ENCODE measurements at places on chromosomes 1 and 21.

- peak; percentile 20 for DNase-seq
These were observed 94.0 kb downstream of the KCND3 start for GRCh38 chr1:111895469-111895868.

GRCh38 chr21:45533361-45533845 is 8.8 kb downstream of the SLC19A1 start:
- no peak for DNase-seq

DNA sequence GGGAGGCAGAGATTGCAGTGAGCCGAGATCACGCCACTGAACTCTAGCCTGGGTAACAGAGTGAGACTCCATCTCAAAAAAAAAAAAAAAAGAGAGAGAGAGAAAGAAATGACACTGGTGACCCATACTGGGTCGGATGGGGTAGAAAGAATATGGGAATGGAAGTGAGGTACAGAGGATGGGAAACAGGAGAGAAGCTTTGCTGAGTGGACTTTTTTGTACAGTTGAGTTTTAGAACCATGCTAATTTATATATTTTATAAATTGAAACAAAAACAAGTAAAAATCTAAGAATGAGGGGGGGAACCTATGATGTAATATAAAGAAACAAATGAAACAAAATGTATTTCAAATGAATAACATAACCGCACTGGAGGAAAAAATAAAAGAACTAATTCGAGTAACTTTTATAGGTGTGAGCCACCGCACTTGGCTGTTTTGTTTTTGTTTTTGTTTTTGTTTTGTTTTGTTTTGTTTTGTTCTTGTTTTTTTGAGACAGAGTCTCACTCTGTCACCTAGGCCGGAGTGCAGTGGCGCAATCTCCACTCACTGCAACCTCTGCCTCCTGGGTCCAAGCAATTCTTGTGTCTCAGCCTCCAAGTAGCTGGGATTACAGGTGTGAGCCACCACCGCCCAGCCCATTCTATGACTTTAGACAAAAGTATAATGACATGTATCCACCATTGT is 18.3 kb upstream of the KLF17 start:
- no peak for DNase-seq

- DNase-seq: no peak
These were observed 283.1 kb downstream of the TM2D1 start for GRCh38 chr1:61441723-61442262.

- DNase-seq: peak; percentile 92
These were observed at the start of gene SNIP1 for GRCh38 chr1:37553927-37554808. SNIP1 (minus strand) TSS chr1:37554293; CDS start chr1:37554229, 64 bp downstream.

DNA sequence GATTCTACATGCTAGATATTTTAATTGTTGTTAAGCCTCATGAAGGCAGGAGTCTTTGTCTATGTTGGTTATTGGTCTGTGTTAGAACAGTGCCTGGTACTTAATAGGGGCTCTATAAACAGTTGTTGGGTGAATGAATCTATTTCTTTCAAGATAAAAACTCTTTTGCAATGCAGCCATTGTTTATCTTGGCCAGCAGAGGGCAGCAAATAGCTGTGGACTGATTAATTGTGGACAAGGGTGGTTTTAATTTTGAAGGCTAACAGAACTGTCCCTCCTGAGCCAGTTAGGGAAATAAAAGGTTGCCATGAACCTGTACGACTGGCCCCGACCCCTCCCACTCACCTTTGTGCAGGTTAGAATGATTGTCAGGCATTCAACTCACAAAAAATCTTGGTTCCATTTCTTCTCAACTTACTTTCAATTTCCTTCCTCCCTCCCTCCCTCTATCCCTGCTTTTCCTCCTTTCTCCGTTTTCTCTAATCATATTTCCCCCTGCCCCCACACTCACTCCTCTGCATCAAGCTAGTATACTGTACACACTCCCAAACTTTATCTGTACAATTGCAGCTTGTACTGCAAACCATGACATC is 66.3 kb upstream of the DIRAS3 start:
- DNase-seq: peak; percentile 58

DNA sequence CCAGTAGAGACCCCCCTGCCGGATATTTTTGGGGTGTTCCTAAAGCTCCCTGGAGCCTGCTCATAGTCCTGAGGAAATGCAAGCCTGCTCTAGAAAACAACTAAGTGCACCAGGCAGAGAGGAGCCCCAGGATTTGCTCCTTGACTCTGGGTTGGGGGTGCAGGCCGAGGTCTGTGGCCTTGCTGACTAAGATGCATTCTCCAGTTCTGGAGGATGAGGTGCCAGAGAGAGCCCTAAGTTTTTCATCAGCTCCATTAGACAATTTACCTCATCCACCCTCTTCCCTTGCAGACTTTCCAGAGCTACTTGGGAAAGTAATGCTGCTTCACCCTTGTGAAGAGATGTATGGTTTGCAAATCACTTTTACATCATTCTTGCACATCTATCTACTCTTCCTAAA is 9.1 kb downstream of the TUFT1 start:
- DNase-seq: no peak

GRCh38 chr1:224212618-224213061 is 29.6 kb downstream of the DEGS1 start:
- DNase-seq: no peak

- no peak for DNase-seq
These were observed 165.8 kb downstream of the AK5 start for GRCh38 chr1:77447669-77448068.

GRCh38 chr1:50246869-50247268 is 138.1 kb downstream of the ELAVL4 start:
- no peak for DNase-seq

DNA sequence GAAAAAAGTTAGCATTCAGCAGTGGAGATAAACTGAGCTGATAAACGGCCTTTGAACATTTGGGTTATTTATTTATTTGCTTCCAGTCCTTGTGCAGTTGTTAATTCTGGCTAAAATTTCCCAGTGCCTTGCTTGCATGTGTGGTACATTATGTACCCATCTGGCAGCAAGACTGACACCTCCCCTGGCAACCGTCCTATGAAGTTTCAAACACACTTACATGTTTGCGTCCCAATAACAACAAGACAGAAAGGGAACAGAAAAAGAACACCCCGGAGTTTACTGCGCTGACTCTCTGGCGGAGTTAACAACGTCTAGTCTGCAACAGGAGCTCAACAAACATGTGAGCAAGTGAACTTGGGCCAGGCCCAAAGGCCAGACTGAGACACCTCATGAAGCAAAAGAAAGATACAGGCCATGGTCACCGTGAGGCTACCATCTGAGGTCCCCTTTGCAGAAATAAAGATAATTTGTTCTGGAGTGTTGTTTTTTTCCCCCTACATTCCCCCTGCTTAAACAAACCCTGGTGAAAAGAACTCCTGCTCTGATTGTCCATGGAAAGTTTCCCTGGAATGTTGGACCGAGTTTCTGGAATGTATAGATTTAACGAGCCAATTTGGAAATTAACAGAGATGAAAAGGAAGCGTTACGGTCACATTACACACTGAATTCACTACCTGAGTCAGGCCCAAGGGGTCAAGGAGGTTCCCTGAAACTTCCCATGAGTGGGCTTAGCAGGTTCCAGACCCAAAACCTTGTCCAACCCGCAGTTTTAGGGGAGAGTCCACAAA is 33.4 kb downstream of the TRABD2B start:
- no peak for DNase-seq

GRCh38 chr21:40683349-40683748 is 163.6 kb downstream of the DSCAM start:
- no peak for DNase-seq

DNA sequence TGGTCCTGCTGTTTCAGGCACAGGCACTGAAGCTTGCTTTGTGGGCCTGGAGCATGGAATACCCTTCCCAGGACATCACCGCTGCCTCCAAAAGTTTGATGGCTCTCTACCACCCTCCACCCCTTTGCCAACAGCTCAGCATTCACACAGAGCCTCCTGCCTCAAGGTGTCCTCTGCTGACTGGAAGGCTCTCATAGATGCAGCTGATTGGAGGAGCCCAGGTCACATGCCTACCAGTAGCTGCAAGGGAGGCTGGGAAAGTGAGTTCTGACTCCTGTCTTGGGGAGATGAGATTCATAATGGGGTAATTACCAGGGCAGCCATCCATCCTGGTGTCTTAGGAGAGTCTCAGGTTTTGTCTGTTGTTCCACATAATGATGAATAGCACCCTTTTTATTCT is 124.8 kb upstream of the GRIK3 start:
- DNase-seq: no peak

GRCh38 chr1:14928412-14928811 is 225.1 kb upstream of the TMEM51 start:
- no peak for DNase-seq

All from EL (cell line).